ENCODE measurements at places on chromosomes 7 and 10.

DNA sequence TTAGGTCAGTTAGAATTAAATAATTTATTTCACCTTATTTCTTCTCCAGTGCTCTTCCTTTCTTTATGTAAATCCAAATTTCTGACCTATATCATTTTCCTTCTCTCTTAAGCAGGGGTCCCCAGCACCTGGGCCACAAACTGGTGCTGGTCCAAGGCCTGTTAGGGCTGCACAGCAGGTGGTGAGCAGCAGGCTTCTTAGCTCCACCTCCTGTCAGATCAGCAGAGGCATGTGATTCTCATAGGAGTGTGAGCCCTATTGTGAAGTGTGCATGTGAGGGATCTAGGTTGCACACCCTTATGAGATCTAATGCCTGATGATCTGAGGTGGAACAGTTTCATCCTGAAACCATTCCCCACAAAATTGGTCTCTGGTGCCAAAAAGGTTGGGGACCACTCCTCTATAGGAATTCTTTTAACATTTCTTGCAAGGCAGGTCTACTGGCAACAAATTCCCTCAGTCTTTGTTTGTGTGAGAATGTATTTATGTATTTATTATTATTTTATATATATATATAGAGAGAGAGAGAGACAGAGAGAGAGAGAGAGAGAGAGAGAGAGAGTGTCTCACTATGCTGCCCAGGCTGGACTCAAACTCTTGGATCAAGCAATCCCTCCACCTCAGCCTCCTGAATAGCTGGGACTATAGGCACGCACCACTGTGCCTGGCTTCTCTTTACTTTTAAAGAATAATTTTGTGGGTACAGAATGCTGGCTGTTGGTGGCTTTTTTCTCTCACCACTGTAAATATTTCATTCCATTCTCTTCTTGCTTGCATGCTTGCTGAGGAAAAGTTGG is 4.3 kb upstream of the ABCC2 start:
- DNase-seq = no peak

DNA sequence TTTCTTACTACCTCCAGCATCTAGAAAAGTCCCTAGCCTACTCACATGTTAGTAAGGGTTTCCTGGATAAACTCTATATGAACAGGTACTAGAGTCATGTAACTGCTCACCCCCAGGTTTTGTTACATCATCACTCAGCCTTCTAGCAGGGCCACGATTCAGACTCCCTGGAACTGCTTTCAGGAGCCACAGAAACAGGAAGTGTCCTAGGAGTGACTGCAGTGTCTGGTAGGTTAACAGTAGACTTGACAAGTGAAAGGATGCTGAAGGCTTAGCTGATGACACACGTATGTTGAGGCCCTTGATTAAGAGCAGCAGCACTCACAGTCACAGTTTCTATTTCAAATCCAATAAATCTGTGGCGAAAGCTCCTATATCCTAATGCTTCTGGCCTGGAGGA is 101.2 kb downstream of the DNMBP start:
- DNase-seq = no peak

- no peak for DNase-seq
Measured at GRCh38 chr10:59266321-59266720, 89.9 kb downstream of the PHYHIPL start.

DNA sequence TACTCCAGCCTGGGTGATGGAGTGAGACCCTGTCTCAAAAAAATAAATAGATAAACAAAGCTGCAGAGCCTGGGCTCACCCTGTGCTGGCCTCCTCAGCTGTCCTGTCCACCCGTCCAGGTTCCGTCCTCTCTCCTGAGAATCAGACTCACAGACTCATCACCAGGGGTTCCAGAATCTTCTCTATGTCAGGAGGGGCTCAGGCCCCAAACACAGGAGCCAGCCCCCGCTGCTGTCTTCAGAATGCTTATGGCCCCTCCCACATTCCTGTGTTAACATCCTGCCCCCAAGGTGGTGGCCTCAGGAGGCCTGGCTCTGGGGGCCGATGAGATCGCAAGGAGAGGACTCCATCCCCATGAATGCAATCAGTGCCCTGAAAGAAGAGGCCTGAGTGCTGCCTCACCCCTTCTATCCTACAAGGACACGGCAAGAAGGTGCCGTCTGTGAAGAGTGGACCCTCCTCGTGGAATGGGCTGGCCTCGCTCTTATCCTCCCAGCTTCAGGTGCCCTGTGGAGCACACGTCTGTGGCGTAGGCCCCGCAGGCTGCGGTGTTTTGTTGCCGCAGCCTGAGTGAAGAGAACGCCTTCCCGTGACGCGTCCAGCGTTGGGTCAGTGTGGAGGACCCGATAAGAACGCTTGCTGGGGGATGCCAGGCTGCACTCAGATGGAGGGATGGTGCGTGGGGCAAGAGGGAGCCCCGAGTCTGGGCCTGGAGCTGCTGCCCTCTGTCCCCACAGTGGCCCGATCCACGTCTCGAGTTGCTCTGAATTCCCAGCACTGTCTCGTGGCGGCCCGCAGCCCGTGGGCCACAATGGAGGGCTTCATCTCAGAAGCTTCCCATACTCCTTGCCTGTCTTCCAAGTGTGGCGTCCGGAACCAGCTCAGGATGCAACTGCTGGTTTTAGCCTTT is 77.1 kb downstream of the INPP5A start:
- no peak for DNase-seq

- DNase-seq = no peak
Measured at GRCh38 chr7:149772241-149772955, 990 bp downstream of the ZNF467 start.
